ENCODE measurements at places on chromosomes 7 and 10.

DNA sequence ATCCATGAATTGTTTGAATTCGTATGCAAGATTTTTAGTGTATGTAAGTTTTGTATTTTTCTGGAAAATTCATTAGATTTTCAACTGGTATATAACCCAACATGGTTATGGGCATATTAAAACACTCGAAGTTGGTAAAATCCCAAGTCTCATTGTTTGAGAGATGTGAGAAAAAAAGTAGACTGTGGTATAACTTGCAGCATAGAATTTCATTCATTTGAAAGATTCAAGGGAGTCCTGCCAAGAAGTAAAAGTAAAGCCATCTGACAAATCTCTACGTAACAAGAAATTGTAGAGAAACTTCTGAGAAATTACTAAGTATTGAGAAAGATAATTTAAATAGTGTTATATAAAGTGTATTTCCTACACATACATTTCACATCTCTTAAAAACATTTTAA is 40.2 kb downstream of the SEMA3E start:
- DNase-seq, result no peak

- DNase-seq, result no peak
Observed at GRCh38 chr7:69825113-69825972, 227.1 kb downstream of the AUTS2 start.

- DNase-seq, result no peak
Observed at GRCh38 chr10:127090138-127090537, 106.3 kb downstream of the INSYN2A start.

GRCh38 chr10:92239600-92240288 is 51.1 kb downstream of the CPEB3 start:
- no peak for DNase-seq

DNA sequence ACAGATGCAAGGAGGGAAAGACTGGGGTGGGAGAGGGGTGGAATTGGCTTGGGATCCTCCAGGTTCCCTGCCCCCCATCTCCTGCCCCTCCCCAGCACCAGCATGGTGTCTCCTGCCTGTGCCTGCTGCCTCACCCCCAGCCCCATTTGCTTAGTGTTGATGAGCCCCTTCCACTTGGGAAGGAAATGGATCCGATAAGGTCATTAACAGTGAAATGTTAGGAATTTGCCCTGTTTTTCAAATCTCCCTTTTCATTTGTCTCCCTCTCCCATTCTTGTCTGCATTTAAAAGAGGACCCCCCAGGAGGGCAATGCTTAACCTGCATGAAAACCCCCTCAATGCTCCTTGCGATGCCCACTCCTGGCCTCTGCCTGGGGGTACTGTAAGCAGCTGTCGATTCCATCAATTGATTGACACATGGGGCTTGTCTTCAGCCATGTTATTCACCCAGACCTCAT is 51.5 kb downstream of the HK1 start:
- DNase-seq, result no peak

- no peak for DNase-seq
Observed at GRCh38 chr10:34075254-34075926, 739.7 kb downstream of the PARD3 start.

DNA sequence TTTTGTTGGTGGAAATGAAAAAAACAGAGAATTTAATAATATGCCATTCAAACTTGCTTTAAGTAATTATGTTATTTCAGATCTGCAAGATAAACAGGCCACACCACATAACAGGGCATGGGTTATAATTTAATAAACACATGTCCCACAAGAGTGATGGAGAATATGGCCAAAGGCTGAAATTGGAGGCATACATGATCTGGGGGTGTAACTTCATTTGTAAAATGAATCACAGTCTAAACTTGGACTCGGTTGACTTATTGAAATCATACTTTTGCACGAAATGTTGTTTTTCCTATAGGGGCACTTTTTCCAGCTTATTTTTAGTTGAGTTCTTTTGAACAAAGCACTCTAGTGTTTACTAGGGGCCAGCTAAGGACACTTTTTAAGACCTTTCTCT is 151.6 kb downstream of the TMEM26 start:
- no peak for DNase-seq

DNA sequence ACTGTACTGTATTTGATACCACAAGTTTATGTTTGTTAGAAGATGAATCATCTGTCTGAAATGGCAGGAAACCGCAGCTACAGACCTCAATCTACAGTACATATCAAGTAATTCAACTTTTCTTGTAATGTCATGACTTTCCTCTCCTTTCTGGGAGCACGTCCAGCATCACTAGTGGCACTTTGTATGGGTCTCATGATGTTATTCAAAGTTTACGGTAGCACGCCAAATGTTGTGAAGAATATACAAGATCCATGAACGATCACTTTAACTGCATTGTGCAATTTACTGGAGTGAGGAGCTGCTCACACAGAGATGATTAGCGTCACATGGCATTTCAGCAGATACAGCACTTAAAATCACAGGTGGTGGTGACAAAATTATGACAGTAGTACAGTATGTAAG is 257.8 kb upstream of the GNAI1 start:
- DNase-seq, result no peak

DNA sequence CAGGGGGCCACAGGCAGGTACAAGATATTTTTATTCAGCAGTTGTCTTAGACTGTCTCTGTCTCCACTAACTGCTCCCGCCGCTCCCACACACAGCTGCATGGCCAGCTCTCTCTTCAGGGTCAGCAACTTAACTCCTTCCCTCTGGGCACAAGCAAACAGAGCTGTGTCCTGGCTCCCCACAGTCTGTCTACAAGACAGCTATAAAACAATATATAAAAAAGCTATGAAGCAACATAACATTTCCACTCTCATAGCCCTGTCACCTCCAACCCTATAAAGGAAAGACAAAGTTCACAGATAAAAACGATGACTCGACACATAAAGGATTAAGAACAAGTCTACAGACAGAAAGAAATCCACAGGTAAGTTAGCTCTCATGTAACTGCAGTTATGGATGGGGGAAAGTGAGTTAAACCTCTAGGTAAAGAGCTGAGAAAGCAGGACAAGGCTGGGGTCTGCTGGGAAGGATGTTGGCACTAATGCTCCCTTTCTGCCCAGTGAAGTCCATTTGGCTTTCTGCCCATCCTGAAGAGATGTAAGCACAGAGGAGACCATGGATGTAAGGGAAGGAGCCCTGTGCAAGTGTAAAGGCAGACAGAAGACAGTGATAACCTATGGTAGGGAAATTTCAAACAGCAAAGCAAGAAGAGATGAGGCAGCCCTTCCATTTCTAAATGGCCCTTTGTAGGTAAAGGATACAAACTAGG is 27.0 kb downstream of the RAPGEF5 start:
- no peak for DNase-seq

DNA sequence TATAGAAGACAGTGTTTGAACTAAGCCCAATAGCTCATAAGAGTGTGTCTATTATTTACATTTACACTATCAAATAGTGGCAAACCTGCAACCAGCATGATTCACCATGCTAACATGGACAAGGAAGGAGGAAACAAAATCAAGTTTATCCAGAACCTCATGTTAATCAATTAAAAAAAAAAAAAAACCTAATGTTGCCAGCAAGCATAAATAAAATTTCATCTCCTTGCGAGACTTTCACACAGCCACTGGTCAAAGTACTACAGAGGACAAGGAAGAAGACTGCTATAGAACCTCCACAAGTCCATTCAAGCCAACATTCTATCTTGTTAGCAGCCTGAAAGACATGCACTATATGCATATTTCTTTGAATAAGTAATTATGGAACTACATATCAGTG is 9.7 kb downstream of the TM9SF3 start:
- DNase-seq, result no peak

GRCh38 chr7:24755541-24756407 is 1.5 kb downstream of the GSDME start:
- no peak for DNase-seq

- DNase-seq, result no peak
Observed at GRCh38 chr7:95863623-95864022, 91.3 kb downstream of the DYNC1I1 start.

- no peak for DNase-seq
Observed at GRCh38 chr10:123804716-123805115, 86.9 kb downstream of the CPXM2 start.

DNA sequence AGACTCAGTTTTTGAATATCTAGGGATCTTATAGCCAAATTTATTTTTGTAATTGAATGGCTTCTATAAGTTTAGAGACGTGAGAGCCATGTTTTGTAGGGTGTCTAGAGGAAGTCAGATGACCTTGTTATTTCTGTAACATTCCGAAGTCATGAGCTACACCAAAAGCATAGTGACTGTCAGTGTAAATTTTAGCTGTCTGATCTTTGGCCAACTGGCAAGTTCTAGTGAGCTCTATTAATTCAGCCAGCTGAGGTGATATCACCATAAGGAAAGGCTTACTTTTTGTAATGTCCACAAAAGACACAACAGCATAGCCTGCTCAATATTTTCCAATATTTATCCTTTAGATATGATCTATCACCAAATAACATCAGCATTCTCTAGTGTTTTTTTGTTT is 9.9 kb upstream of the NT5C3A start:
- no peak for DNase-seq

- no peak for DNase-seq
Observed at GRCh38 chr7:82755705-82756551, 312.4 kb upstream of the CACNA2D1 start.

GRCh38 chr7:7756577-7756976 is 38.2 kb upstream of the RPA3 start:
- DNase-seq, result no peak

GRCh38 chr10:104591441-104591840 is 49.6 kb upstream of the SORCS3 start:
- no peak for DNase-seq

DNA sequence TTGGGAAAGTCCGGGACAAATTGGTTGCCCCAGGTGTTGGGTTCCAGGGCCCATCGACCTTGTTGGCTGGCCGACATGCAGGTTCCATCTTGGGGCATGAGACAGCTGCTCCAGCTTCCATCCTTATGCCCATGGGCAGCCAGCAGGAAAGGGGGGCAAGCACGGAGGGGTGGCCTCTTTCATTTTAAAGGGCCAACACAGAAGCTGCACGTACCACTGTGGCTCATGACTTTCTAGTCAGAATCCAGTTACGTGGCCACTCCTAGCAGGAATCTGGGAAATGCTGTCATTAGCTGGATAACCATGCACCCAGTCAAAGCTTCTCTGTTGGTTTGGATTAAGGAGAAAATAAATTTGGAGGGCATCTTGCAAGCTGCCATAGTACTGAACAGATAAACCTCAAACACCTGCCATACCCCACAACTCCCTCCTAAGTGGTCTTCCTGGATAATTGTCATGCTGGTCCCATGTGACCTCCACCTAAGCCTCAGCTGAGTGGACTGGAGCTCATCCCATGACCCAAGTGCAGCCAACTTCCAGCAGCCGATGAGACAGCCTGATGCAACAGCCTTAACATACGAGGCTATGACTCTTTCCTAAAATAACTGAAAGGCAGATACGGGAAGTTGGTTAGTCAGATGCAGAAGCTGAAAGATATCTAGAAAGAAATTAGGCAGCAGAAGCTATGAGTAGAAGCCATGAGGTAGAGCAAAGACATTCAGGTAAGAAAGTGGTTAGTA is 21.4 kb upstream of the GSDME start:
- DNase-seq, result no peak

DNA sequence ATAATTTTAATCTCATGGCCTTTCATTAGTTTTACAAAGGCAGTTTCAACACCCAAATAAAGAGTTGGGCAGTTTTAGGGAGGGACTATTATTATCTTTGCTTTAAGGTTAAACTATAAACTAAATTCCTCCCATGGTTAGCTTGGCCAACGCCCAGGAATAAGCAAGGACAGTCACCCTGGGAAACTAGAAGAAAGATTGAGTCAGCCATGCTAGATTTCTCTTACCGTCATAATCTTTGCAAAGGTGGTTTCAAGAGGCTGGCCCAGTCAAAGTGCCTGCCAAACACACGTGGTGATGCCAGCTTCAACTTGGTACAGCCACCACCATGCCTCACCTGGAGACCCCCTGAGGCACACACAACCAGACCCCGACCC is 317.4 kb upstream of the SP8 start:
- DNase-seq, result no peak

GRCh38 chr7:65798111-65799075 is 74.5 kb upstream of the VKORC1L1 start:
- no peak for DNase-seq

DNA sequence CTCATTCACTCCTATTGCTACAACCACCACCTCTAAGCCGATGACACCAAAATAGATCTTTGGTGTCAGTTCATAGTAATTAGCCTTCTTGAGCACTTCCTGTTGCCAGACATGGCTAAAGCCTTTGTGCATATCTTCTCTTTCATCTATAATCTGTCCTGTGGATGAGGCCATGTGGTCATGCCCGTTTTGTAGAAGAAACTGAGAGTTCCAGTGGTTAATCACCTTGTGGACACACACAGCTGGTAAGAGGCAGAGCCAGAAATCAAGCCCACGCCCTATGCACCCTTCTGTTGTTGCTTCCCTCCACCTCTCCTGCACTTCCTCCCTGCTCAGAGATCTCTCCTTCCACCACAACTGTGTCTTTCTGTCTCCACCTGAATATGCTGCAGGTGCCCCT is 285.1 kb upstream of the PFKP start:
- DNase-seq, result no peak

DNA sequence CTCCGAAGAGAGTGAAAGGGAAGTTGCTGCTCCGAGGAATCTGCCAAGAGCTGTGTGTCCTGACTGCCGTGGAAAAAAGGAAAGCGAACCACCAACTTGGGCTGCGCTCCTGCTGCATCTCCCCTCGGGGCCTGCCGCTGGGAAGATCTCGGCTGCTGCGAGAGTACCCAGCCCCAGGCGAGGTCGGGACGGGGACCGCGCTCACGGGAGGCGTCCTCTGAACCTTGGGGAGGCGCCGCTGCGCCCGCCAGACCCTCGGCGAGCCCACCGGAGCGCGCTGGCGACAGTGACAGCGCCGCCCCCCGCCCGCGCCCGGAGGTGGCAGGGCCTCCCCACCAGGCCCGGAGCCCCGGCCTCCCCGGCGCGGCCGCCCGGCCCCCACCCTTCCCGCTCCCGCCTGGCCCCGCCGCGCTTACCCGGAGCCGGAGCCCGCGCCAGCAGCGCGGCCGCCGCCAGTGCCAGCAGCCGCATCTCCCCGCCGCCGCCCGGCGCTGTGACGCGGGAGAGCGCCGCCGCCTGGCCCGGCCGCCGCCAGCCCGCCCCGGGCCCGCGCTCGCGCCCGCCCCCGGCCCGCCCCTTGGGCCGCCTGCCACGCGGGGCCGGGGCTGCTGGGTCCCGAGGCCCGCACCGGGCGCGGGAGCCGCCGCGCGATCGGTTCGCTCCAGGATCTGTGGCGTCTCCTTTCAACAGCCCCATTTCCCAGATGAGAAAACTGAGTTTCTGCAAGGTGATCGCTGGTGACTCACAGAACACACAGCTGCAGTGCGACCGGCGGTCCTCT is at the start of gene VSTM4:
VSTM4 (minus strand) TSS at position 508 of the 781 bp plus-strand sequence; CDS start at position 471, 37 bp downstream.
- DNase-seq, result no peak

DNA sequence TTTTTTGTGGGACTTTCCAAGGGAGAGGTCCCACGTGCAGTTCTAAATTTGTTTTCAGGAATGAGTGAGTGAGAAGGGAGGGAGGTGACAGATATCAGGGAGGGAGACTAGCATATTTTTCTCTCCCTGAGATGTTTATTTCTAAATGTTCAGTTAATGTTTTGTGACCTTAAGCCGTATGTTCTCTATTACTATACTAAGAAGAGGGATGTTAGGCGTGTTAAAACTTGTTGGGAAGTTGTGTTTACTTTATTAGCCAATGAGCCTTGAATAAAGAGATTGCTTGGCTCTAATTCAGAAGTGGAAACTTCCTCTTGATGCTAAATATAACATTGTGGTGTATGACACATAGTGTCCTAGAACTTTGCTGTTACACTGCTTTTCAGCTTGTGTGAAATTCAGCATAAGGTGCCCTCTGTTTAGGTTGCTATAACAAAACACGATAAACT is 37.3 kb downstream of the DNAH11 start:
- DNase-seq, result no peak

All from NCI-H187 treated with DMSO at 0.1 percent for 48 hours (cell line).